ENCODE measurements at places on chromosomes 12 and 14.

- DNase-seq: no peak
Observed at GRCh38 chr12:105099356-105099755, 8.2 kb upstream of the WASHC4 start.

DNA sequence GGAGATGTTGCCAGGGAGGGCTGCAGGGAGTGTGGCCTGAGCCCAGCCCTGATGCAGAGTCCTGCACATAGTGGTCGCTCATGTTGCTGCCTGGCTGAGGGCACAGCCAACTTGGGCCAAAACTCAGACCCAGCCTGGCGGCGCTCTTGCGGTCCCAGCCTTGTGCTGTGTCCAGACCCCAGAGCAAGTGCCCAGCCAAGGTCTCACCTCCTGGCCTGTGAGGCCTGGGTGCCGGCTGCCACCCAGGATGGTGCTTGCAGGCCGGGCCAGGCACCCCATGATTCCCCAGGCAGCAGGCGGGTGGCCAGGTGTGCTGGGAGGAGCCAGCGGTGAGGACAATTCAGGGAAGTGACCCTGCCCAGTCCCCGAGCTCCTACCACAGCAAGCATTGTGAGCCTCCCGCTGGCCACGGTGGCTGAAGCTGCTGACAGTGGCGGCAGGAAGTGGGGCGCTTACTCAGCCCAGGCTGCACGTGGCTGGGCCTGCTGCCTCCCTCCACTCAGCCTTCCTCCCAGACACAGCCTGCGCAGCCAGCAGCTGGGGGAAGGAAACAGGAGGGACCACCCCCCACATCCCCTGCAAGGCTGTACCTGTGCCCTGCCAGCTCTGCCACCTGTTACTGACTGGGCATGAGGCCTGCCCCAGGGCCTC is 17.7 kb upstream of the PGF start:
- DNase-seq: no peak

- no peak for DNase-seq
Observed at GRCh38 chr14:59711080-59711479, 134.5 kb upstream of the CCDC175 start.

GRCh38 chr14:99572173-99572999 is 31.6 kb downstream of the CCDC85C start:
- DNase-seq: peak; percentile 58

DNA sequence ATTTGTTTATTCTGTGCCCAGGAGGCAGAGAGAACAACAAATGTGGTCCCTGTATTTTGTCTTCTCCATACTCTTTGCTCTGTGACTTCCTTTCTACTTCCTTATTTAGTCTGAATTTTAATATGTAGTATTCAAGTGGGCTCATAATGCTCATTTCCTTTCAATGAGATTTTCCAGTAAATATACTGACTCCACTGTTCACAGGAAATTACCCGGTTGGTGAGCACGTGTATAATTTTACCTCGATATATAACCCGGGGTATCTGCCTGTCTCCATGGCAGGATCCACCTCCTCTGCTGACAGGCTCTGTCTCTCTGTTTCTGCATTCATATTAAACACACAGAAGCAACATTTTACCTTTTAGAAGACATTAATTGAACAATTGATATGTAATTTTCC is 166.0 kb downstream of the SLC38A4 start:
- no peak for DNase-seq

GRCh38 chr12:92503029-92503931 is 199.5 kb upstream of the PLEKHG7 start:
- no peak for DNase-seq

- DNase-seq: no peak
Observed at GRCh38 chr14:100816950-100817901, 8.7 kb upstream of the MEG3 start.

GRCh38 chr12:38776647-38777046 is 128.7 kb downstream of the CPNE8 start:
- DNase-seq: no peak

- DNase-seq: no peak
Observed at GRCh38 chr12:1962051-1963020, 41.9 kb downstream of the DCP1B start.

- no peak for DNase-seq
Observed at GRCh38 chr14:39863441-39863840, 431.2 kb upstream of the FBXO33 start.

DNA sequence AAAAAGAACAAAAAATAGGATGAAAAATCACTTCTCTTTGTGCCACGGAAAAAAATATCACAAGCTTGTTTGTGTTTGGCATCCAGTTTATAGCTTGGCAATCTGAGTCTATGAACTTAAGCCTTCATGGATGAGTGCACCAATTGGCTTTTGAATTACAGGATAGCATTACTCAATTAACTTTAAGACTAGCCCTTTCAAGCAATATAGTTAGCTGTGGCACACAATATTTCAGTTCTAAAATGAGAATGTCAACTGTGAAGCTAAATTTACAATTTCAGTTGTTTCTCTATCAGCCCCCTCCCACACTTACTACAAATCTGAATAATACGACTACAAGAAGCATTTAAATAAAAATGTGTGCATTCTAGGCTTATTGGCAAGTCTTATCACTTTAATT is 8.3 kb downstream of the RERG start:
- DNase-seq: no peak

DNA sequence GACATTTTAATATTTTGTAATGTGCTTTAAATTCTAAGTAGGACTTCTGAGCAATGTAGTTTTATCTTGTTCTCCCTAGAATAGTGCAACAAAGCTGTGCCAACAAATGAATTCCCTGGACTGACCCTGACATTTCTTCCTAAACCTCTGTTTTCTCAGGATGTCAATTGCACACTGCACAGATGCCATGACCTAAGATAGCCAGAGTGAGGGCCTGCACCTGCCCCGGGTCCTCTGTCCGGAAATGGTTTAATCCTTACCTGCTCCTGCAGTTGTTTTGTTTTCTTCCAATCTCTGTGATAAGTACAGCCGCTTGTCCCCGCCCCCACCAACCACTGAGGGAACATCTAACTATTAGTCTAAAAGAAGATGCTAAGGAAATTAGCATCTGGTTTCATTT is 831.5 kb downstream of the GALC start:
- DNase-seq: no peak

Measured in SHP77 (cell line).